ENCODE measurements at places on chromosomes 2 and 18. TPM values are rescaled to one million over a fixed set of nuclear protein-coding genes. Genes with fewer than 3 reads are reported as not detected.

LOXL3 gene
- total RNA-seq, result 0.15 TPM

SP3 gene
- 139 TPM for total RNA-seq

- no peak for DNase-seq
Measured at GRCh38 chr2:88601286-88601685, 26.0 kb downstream of the EIF2AK3 start.

GRCh38 chr18:79554321-79554720 lies 125.3 kb upstream of the CTDP1 start:
- DNase-seq, result no peak

- no peak for DNase-seq
Measured at GRCh38 chr2:49943944-49944778, 789.8 kb upstream of the FSHR start.
